Activated effector memory CD4-positive, alpha-beta T cell treated with Interleukin-2 at 50 U/mL for 16 hours (primary cell): ENCODE measurements at places on chromosomes 6 and 20.

GRCh38 chr6:17360564-17360963, 32.8 kb upstream of the CAP2 start:
- DNase-seq: no peak

DNA sequence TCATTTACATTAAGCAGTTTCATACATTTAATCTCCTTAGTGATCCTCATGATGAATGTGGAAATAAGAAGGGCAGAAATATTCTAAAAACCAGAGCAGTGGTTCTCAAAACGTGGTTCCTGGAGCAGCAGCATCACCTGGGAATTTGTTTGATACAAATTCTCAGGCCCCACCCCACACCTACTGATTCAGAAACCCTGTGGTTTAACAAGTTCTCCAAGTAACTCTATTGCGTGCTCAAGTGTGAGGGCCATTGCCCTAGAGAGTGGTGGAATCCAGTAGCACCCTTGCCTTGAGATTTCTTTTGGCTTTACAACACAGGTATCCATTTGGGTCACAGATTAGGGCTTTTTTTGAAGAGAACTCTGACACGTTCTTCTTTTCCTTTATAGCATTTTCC, 354.6 kb upstream of the FLRT3 start:
- DNase-seq: no peak

- DNase-seq: no peak
Observed at GRCh38 chr6:42338744-42339222, 112.9 kb downstream of the TRERF1 start.

- no peak for DNase-seq
Observed at GRCh38 chr20:63080411-63080810, 73.6 kb upstream of the BHLHE23 start.
